Omental fat pad (tissue), 4 donors: ENCODE measurements at places on chromosomes 7 and 10. TPM values are rescaled to one million over a fixed set of nuclear protein-coding genes. Genes with fewer than 3 reads are reported as not detected.

The ADAMTS14 gene
- 0.60 TPM for total RNA-seq

DNA sequence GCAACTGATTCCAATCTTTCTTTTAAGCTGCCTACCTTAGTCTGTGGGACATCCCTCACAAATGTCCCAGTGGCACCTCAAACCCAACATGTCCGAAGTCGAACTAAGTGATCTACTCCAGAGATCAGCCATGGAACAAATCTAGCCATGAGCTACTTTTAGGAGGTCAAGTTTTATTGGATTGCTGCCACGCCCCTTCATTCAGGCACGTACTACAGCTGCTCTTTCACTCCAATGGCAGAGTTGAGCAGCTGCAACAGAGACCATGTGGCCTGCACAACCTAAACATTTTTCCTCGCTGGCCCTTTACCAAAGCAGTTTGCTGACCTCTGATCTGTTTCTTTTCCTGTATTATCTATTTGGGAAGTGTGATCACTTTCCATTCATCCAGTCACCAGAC lies 192.4 kb upstream of the CDCA7L start:
- no peak for DNase-seq

- DNase-seq: no peak
Observed at GRCh38 chr10:122102146-122102868, 113.3 kb downstream of the TACC2 start.

DNA sequence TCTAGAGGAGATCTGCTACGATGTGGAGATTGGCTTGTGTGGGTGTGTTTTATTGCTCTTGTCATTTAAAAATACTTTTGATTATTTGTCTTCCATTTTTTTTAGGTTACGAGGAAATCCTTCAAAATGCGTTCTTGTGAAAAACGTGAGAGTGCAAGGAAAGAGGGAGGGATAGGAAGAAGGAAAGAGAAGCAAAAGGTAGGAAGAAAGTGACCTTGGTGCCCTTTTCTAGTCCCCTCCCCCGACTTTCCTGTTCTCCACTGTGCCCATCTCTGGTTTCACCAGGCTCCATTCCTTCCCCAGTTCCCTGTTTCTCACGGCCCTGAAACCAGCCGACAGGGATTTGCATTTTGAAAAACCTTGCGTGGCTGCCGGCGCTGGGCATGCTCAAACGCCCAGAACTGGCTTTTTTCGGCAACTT lies 506 bp upstream of the GNAI1 start:
- no peak for DNase-seq

DNA sequence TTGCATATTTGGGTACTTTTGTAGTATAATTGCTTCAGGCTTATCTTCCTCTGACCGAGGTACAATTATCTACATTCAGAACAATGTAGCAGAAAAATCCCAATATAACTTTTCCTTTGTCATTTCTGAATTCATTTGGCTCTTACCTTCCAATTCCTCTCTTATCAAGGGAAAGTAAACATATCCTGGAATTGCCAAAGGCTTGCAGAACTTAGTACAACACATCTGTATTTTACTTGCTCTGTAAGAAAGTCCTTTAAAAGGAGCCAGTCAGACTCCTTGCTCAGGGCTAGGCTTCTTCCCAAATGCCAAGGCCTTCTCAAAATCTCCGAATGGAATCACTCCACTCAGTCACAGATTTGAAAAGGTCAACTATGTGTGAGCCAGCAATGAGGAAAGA lies 43.3 kb upstream of the ABCB4 start:
- DNase-seq: no peak

The C10orf88 gene
- total RNA-seq: 3.8 TPM

GRCh38 chr10:11631890-11632587 lies 20.6 kb upstream of the USP6NL start:
- DNase-seq: no peak

- no peak for DNase-seq
Observed at GRCh38 chr7:134826105-134826504, 46.7 kb downstream of the CALD1 start.

DNA sequence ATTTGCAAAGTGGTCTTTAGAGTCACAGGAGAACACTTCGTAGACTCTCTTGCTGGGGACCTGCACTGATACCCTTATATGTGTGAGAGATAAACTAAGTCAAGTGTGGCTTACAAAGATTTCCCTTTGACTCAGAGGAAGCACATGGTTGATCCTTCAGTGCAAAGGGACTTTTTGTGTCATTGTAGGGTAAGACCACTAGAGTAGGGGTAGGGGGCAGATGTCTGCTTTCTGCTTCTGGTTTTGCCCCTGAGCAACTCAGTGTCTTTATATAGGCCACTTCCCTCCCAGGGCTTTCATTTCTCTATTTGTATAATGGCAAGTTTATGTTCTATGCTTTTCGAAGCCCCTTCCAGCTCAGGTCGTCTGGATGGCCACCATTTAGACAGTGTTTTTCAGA lies 281.7 kb downstream of the SORCS3 start:
- no peak for DNase-seq

GRCh38 chr10:122421742-122422141 lies 32.7 kb upstream of the ARMS2 start:
- DNase-seq: no peak

- no peak for DNase-seq
Observed at GRCh38 chr7:36896956-36897590, 172.8 kb upstream of the AOAH start.

The MSMB gene
- total RNA-seq: not detected

DNA sequence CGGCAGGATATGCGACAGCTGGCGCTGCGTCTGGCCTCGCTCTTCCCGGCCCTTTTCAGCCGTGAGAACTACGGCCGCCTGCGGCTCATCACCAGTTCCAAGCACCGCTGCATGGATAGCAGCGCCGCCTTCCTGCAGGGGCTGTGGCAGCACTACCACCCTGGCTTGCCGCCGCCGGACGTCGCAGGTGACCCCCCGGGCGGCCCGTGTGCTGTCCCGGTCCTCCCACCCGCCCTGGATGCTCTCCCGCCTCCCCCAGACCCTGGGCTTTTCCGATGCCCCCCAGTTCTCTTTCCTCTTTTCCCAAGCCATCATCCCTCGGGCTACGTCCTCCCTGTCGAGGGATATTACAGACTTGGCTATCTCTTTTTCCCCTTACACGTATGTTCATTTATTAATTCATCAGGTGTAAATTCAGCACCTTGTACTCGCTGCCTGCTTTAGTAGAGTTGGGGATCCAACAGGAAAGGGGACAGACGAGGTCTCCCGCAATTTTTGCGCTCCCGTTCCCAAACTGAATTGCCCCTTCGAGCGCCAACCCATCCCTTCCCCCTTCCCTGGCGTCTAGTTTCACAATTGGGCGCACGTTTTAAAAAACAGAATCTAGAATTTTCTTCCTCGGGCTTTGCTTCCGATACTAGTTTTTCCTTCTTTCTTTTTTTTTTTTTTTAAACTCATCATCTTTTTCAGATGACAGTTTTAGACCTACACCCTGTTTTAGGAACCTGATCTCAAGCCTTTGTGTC lies 846 bp downstream of the MINPP1 start:
- DNase-seq: no peak

- no peak for DNase-seq
Observed at GRCh38 chr7:157490465-157490912, 153.7 kb downstream of the DNAJB6 start.

DNA sequence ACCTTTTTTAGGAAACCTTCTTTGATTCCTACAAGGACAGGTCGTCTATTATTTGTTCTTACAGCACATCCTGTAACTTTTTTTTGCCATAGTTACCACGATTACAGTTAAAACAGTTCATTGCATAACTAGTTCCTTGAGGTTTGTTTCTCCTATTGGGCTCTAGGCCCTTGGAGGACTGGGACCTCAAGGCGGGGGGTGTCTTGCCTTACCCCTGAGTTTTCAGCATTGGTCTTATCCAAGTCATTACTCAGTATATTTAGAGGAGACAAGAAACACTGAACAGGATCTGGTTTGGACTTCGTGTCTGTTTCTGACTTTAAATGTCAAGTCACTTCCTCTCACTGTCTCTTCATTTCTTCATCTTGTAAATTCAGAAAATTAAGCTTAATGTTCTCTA lies 369.8 kb downstream of the SDK1 start:
- no peak for DNase-seq

DNA sequence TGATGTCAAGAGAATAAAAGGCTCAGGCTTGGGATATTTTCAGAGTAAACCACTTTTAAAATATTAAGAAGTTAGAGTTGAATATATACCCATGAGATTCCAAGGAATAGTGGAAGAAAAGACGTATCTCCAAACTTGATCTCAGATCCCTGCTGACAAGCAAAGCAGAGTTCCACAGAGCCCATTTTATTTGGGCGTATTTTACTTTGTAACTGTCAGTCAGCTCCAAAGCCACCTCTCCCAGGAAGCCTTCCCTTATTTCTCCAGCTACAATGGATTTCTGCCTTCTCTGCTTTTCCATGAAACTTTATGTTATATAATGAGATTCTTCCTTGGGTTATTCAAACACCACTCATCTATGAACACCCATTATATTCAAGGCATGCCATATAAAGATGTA lies 295.7 kb downstream of the FZD1 start:
- no peak for DNase-seq

GRCh38 chr7:21269021-21269420 lies 158.9 kb upstream of the SP4 start:
- no peak for DNase-seq

The FAM237B gene
- not detected for total RNA-seq

GRCh38 chr7:135193615-135194081 lies 17.7 kb downstream of the WDR91 start:
- no peak for DNase-seq

DNA sequence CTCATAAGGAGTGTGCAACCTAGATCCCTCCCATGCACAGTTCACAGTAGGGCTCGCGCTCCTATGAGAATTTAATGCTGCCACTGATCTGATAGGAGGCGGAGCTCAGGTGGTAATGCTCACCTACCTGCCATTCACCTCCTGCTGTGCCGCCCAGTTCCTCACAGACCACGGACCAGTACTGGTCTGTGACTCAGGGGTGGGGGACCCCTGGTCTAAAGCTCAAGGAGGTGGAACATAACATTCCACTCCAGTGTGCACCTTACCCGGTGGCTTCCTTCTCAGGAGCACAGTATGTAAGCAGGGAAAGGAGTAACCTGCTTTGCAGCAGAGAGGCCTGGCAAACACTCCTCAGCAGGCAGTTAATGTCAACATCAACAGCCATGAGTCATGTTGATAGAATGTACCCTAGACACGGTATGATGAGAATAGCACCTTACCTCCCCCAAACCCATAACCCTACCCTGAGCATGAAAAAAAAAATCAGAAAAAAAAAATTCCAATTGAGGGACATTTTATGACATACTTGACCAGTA lies 273.5 kb downstream of the FGFR2 start:
- DNase-seq: no peak

GRCh38 chr10:44393051-44393630 lies 8.2 kb upstream of the CXCL12 start:
- DNase-seq: no peak

The TAS2R3 gene
- 5.4 TPM for total RNA-seq

GRCh38 chr7:44750921-44751571 lies 2.4 kb downstream of the ZMIZ2 start:
- no peak for DNase-seq

DNA sequence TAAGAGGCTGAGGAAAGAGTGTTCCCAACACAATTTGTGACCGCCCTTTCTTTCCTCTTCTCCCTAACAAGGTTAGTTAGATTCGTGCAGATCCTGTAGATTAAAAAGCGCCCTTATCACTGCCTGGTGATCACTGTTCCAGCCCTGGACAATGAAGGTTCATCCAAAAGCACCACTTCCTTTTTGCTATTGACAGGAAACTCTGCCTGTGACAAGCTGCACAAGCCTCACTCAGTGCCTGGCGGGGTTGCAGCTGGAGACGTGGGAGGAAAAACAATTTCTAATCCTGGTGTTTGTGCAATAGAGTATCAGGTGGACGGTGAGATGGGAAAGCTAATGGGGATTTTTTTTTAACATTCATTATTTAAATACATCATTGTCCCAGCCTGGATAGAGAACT lies 105.9 kb upstream of the CAV2 start:
- no peak for DNase-seq

GRCh38 chr10:18332048-18332447 lies 191.8 kb downstream of the CACNB2 start:
- DNase-seq: no peak

GRCh38 chr10:16182144-16182543 lies 254.7 kb upstream of the PTER start:
- no peak for DNase-seq

The SFR1 gene
- 4.7 TPM for total RNA-seq

DNA sequence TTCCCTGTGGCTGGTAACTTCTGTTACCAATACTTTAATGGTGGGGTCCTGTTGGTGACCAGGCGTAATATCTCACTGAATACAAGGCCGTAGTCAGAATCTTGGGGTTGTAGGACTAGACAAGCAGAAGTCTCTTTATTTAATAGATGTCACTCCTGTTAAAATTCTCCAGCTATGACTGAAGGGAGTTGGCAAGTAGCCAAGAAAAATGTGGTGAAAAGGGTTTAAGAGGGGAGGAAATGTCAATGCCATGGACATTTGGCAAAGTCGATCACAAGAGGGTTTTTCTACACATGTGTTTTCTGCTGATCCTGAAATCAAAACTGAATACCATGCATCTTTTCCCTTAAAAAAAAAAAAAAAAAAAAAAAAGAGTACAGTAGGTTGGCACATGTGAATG lies 533.5 kb downstream of the AUTS2 start:
- DNase-seq: no peak

DNA sequence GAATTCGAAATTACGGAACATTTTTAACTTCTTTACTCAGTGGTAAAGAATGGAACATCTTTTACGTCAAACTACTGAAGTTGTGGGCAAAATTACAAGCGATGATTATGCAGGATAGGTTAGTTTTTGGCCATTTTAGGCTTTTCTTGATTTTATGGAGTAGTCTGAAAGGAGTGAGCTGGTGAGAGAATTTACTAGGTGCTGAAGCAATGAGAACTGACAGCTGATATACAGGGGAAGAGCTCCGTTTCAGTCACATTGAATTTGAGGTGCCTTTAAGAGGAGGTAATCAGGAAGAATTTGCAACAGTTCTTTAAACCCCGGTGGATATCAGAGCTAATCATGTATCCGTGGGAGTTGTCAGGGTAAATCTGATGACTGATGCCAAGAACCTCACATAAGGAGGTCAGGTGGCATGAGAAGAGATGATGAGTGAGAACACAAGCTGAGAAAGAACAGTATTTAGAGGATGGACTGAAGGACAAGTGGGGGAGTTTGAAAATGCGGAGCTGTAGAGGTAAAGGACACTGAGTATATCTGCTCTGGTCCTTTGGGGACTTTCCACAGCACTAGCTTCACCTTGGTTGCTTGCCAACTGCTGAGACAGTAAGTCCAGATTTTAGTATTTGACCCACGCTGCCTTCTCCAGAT lies 104.3 kb downstream of the AHR start:
- no peak for DNase-seq

The TMEM213 gene
- total RNA-seq: not detected

GRCh38 chr10:21002091-21002878 lies 105.2 kb upstream of the NEBL start:
- DNase-seq: no peak

The ASZ1 gene
- not detected for total RNA-seq

DNA sequence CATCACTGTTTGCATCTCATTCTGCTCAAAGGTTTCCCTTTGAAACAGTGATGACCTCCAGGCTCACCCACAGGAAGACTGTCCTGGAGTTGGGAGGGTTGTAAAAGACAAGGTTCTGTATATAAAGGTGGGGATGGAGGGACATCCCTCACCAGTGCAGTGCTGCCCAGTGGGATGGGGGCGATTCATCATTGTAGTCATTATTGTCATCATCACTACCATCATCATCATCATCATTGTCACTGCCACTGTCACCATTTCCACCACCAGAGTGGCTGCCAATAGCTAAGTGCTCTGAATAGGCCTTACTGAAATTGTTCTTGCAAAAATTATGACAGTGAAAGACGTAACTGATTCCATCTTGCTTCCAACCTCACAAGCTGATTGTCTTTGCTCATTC lies 24.7 kb downstream of the MRPS24 start:
- no peak for DNase-seq

- no peak for DNase-seq
Observed at GRCh38 chr10:72223743-72224101, 7.6 kb upstream of the ASCC1 start.

The HTRA1 gene
- 402 TPM for total RNA-seq
